ENCODE measurements at places on chromosomes 3 and 15. TPM values are rescaled to one million over a fixed set of nuclear protein-coding genes. Genes with fewer than 3 reads are reported as not detected.

- no peak for DNase-seq
Observed at GRCh38 chr15:76730262-76730661, 174.9 kb downstream of the SCAPER start.

DNA sequence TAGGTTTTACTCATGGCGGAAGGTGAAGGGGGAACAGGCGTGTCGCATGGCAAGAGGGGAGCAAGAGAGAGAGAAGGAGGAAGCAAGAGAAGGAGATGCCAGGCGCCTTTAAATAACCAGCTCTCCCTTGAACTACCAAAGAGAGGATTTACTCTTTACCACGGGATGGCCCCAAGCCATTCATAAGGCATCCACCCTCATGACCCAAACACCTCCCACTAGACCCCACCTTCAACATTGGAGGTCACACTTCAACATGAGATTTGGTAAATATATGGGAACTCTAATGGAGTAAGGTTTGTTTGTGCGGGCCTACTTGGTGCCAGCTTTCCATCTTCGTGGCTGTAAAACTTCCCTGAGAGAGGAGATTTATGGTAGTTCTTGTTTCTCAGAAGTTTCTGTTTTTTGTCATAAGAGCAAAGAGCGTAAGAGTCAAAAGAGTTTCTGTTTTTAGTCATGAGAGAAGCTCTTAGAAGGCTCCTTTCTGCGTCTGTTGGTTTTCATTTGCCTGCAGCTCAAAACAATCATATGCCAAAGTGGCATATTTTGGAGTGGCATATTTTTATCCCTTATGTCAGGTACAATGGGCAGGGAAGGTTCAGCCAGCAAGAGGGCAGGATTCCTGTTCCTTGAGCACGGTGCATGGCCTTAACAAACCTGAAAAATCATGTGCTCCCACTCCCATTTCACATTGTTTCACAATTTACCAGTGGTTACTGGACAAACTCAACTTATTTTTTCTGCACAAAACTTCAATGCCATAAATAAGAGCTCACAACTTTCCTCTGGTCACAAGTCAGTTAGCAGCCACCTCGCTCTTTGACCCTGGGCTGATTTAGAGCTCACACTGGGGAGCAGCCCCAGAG, 12.5 kb downstream of the PML start:
- DNase-seq, result no peak

GRCh38 chr3:37223576-37223975, 49.2 kb upstream of the LRRFIP2 start:
- DNase-seq, result no peak

- no peak for DNase-seq
Observed at GRCh38 chr3:178255315-178255714, 280.9 kb upstream of the KCNMB2 start.

Gene ACTC1
- total RNA-seq, result 0.52 TPM

Gene COL6A6
- 6.3 TPM for total RNA-seq

Data from type B pancreatic cell (in vitro differentiated cells).